ENCODE measurements at places on chromosomes 11 and 22. TPM values are rescaled to one million over a fixed set of nuclear protein-coding genes. Genes with fewer than 3 reads are reported as not detected.

GRCh38 chr11:10017911-10018310 lies 276.1 kb downstream of the SBF2 start:
- DNase-seq, result no peak
- H3K4me3 ChIP-seq, result no peak overlapping the region
- H3K36me3 ChIP-seq, result no peaks in the 10 kb centered on the region
- no peak overlapping the region for H3K27ac ChIP-seq
- no peaks in the 10 kb centered on the region for H3K27me3 ChIP-seq

DNA sequence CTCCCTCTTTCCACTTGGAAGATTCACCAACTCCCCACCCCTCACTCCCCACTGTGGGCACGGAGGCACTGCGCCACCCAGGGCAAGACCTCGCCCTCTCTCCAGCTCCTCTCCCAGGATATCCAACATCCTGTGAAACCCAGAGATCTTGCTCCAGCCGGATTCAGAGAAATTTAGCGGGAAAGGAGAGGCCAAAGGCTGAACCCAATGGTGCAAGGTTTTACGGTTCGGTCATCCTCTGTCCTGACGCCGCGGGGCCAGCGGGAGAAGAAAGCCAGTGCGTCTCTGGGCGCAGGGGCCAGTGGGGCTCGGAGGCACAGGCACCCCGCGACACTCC lies 397 bp upstream of the CD44 start:
- H3K36me3 ChIP-seq, result no peaks in the 10 kb centered on the region
- peak overlapping the region; percentile 87 for H3K4me3 ChIP-seq
- peaks cover 65% of the 10 kb centered on the region for H3K4me1 ChIP-seq
- H3K27me3 ChIP-seq, result no peaks in the 10 kb centered on the region
- no peak for DNase-seq

- peak overlapping the region; percentile 69 for H3K4me3 ChIP-seq
- H3K27me3 ChIP-seq, result no peaks in the 10 kb centered on the region
- H3K4me1 ChIP-seq, result peaks cover 15% of the 10 kb centered on the region
- H3K36me3 ChIP-seq, result no peaks in the 10 kb centered on the region
Measured at GRCh38 chr22:36239150-36239400, 252 bp downstream of the APOL2 start.

Gene ADAMTS15
- total RNA-seq, result 0.44 TPM

GRCh38 chr22:49959782-49960158 lies 802 bp upstream of the PIM3 start:
- peak overlapping the region; percentile 95 for H3K27ac ChIP-seq
- peaks cover 32% of the 10 kb centered on the region for H3K36me3 ChIP-seq
- DNase-seq, result no peak
- peaks cover 25% of the 10 kb centered on the region for H3K4me1 ChIP-seq
- peak overlapping the region; percentile 95 for H3K4me3 ChIP-seq

DNA sequence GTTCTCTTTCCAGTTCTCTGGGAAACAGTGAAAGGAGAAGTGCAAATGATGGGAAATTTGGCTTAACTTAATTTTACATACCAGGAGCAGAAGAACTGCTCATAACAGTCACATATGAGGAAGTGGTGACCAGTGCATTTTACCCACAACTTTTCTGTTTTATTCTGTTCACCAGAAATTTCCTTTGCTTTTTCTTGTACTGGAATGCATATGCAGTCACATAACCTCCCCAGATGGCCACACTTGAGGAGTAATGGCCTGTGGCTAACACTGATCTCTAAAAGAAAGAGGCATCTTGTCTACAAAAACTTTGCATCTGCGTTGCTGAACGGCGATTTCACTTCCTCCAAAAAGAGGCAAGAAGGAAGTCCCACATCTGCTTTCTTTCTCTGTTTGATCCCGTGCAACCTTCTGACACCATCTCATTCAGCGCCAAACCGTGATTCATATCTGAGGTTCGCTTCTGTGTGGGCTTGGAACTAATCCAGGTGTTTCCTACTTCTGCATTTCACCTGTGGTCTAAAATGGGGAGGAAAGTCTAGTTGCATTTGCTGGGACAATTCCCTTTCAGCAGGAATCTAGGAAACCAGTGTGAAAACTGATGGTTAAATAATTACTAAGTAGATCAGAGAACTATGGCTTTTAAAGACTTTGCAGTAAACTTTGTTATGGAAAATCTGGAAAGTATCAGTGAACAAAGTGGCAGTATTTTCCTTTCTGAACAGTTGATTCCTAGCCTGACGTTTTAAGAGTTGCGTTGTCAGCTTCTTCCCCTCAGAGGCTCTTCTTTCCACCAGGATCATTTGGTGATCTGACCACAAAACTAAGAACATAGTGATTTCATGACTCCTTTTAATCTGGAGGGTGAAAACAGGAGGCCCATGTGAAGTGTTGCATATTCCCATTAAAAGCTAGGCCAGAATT lies 4.2 kb upstream of the MPEG1 start:
- H3K36me3 ChIP-seq, result no peaks in the 10 kb centered on the region
- no peaks in the 10 kb centered on the region for H3K4me1 ChIP-seq
- H3K27me3 ChIP-seq, result 0 out of 2 replicates have a peak, but pooled peaks cover 4% of the 10 kb centered on the region
- H3K4me3 ChIP-seq, result no peak overlapping the region
- H3K27ac ChIP-seq, result no peak overlapping the region

GRCh38 chr22:50189184-50189848 lies 3.6 kb downstream of the TRABD start:
- H3K27me3 ChIP-seq, result no peaks in the 10 kb centered on the region
- H3K36me3 ChIP-seq, result peaks cover 8% of the 10 kb centered on the region
- H3K27ac ChIP-seq, result peak overlapping the region; percentile 75
- H3K4me1 ChIP-seq, result peaks cover 50% of the 10 kb centered on the region
- no peak for DNase-seq
- no peak overlapping the region for H3K4me3 ChIP-seq

DNA sequence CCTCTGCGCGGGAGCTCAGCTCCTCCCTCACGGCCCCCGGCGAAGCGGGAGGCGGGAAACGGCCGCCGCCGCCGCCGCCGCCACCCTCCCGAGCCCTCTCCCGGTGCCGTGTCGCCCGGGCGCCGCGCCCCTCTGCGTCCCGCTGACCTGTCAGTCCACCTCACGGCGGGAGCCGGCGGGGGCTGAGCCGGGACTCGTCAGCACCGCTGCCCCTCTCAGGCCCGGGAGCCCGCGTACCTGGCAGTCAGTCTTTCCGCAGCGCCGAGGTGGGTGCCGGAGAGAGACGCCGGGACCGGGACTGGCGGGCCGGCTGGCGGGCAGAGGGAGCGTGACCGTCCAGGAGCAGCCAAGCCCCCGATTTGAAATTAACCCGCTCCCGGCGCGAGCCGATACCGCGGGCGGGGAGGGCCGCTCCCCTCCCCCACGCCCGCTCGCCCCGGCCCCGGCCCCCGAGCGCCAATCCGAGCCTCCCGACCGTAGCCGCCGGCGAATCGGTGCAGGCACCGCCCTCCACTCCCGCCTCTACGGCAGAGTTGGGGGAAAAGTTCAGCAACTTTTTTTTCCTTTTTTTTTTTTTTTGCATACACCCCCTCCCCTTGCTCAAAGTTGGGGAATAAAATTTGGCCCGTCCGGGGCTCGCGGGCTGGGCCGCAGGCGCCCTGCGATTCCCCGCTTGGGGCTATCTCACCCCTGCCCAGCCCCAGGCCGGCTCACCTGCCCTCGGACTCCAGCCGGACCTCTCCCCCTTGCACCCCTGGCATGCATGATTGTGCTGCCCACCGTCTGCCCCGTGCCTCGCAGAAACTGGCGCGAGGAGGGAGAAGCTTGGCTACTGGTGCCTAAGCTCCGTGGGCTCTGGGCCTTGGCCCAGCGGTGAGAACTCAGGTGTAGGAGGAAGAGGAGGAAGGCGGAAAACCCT lies 774 bp upstream of the E2F8 start:
- DNase-seq, result no peak
- H3K27me3 ChIP-seq, result no peaks in the 10 kb centered on the region
- H3K27ac ChIP-seq, result peak overlapping the region; percentile 61
- H3K4me1 ChIP-seq, result peaks cover 46% of the 10 kb centered on the region
- H3K36me3 ChIP-seq, result peaks cover 16% of the 10 kb centered on the region
- peak overlapping the region; percentile 94 for H3K4me3 ChIP-seq

All from HCT116 (cell line).